BJ (cell line): ENCODE measurements at places on chromosomes 5 and 9.

- no peak for DNase-seq
Observed at GRCh38 chr9:114850871-114851270, 45.0 kb upstream of the TNFSF15 start.

GRCh38 chr5:141543053-141543452 is 54.2 kb downstream of the PCDHGC5 start:
- DNase-seq, result no peak

DNA sequence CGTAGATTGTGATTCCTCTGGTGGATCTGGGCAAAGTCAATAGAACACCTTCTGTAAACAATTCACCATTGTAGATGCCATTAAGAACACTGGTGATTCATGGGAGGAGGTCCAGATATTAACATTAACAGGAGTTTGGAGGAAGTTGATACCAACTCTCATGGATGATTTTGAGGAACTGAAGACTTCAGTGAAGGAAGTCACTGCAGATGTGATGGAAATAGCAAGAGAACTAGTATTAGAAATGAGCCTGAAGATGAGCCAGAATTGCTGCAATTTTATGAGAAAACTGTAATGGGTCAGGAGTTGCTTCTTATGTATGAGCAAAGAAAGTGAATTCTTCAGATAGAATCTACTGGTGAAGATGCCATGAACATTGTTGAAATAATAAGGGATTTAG is 26.9 kb downstream of the TCERG1 start:
- DNase-seq, result no peak

DNA sequence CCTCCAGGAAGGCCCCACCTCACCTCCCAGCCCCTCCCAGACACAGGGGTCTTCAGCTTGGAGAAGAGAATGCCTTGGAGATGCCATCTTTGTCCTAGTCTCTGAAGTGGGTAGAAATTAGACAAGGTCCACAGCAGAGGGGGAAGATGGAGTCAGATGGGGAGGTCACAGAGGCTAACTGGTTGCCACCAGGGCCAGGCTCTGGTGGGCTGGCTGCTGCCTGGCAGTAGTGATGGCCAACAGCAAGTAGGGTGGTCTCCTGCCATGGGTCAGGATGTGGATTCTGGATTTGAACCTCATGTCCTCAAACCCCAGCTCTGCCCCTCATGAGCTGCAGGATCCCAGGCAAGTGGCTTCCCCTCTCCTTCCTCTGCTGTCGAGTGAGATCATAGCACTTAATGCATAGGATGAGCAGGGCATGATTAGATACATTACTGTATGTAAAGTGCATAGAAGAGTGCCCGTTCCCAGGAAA is 38.7 kb upstream of the NEK6 start:
- no peak for DNase-seq

GRCh38 chr5:145830594-145830993 is 4.5 kb downstream of the PRELID2 start:
- no peak for DNase-seq

GRCh38 chr5:174723979-174724483 is 351 bp upstream of the MSX2 start:
- no peak for DNase-seq

GRCh38 chr5:78804995-78805394 is 156.4 kb upstream of the LHFPL2 start:
- no peak for DNase-seq

GRCh38 chr5:6145616-6146237 is 232.6 kb downstream of the MED10 start:
- no peak for DNase-seq

- DNase-seq, result no peak
Observed at GRCh38 chr5:177303121-177303924, at the start of the genes PRELID1 and RAB24. Gene PRELID1, plus strand, starts transcription at chr5:177303799. Its CDS starts 187 bp downstream, at chr5:177303986. Gene RAB24, minus strand, starts transcription at chr5:177303719. Its CDS starts 431 bp downstream, at chr5:177303288.

GRCh38 chr9:1606253-1606652 is 408.9 kb upstream of the SMARCA2 start:
- no peak for DNase-seq

DNA sequence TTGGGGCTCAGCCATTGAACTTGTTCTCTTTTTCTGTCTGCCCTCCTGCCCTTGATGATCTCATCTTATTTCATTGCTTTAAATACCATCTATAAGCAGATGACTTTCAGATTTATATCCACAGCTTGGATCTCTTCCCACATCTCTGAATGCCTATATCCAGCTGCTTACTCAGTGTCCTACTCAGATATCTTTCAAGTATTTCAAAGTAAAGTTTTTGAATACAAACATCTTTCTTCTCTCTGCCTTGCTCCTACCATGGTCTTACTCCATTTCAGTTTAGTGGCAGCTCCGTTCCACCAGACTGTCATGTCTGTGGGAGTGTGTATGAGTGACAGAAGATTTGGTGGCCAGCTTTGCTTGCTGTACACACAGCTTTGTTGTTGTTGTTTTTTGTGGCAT is 59.7 kb downstream of the ERBIN start:
- no peak for DNase-seq
